Ascending aorta (tissue), 2 donors: ENCODE measurements at places on chromosomes 4 and X.

GRCh38 chr4:98612318-98613250, 45.8 kb downstream of the TSPAN5 start:
- no peak for DNase-seq

- no peak for DNase-seq
Observed at GRCh38 chr4:52676536-52676935, 17.4 kb upstream of the USP46 start.

DNA sequence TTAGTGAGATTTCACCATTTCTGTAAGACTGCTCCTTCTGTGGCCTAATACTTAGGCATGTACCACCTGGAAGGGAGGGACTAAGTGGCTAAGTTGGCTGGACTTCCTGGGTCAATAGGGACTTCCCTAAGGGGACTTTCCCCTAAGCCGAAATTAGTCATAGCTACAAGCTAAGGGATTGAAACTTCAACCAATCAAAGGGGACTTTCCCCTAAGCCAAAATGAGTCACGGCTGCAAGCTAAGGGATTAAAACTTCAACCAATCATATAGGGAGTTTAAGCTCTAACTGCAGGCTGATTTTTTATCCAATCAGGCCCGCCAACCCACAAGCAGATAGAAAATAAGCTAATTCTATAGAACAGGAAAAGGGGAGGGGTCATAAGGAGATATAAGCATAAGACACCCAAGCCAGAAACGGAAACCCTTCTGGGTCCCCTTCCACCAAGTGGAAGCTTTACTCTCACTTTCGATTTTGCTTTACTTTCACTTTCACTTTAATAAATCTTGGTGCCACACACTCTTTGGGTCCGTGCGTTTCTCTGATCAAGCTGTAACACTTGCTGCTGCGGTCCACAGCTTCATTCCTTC, 382.8 kb downstream of the KLHL4 start:
- no peak for DNase-seq

- DNase-seq, result no peak
Observed at GRCh38 chr4:108109997-108110416, 58.7 kb downstream of the LEF1 start.

DNA sequence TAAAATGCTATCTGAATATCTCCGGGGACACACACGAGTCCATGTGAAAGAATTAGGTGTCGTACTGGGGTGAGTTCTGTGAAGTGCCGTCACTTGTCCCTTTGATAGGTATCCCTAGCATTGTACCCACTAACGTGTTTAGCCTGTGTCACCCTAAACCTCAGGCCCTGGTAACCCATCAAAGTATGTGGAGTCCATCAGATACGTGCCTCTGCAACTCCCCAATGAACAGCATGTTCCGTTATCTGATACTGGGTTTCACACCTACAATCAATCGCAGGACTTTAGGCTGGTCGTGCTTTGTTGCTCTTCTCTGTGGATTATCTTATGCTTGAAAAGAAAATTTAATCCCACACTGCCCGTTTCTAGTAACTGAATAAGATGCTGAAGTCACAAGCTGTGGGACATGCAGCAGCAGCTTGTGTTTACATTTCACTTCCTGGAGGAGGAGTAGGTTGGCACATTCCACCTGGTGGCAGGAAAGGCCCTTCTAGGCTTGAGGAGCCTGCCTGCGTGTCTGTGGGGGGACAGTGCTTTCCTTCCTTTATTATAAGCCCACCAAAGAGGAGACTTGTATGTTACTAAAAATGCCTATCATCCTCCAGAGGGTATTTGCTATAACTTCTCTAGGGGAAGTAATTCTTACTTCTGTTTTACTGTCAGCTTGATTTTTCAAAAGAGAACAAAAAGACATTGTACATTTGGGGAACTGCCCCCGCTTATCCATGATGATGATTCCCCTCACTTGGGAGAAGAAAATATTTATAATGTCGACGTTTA, 127.2 kb downstream of the FNIP2 start:
- no peak for DNase-seq

DNA sequence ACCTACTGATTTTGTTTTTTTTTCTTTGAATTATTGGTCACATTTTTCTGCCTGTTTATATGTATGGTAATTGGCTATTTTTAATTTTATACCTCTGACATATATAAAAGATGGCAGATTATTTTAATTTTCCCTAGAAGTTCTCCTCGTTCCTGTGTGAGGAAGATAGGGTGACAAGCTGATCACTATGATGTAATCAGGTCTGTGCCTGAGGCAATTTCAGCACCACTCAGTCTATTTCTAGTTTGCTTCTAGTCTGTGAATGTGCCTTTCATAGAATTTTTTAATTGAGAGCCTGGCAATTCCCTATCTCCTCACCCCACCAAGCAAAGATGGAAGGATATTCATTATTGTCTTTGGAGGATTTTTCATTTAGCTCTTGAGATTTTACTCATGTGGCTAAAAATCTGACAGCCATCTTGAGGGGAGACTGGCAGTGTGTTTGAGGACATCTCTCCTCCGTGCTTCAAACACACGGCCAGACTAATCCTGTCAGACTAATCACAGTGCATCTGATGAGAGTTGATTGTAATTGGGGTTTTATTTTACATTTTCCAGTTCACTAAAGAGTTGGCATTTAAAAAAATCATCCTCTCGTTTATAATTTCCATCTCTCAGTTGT, 500.3 kb downstream of the TRIML1 start:
- no peak for DNase-seq

DNA sequence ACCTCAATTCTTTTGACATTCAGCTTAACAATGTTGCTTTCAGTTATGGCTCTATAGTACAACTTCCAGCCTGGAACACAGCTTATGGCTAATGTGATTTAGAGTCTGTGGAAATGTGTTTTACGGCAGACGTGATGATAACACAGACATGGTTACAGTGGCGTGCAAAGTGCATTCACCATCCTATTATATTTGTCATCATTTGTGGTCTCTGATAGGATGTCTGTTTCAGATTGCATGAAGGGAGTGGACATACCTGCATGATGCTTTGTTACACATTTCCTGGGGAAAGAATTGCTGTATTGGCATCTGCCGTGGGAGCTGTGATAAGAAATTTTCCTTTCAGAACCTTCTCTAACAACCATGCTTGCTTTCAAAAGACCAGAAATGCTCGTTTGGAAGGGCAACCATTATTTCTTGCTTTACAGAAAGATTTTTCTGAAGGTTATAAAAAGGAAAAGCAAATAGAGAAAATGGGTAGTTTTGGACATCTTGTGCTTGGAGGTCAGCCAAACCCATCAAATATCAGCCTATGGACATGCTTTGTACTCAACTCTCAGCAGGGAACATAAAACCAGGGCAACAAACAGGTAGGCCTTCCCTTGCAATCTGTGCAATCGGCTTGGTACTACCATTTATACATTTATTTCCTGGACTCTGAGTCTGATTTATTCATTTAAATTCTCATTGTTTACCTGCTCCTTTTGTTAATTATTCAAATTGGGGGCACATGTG, 273.9 kb downstream of the TLL1 start:
- DNase-seq, result no peak

GRCh38 chr4:71453531-71453930, 114.7 kb downstream of the SLC4A4 start:
- no peak for DNase-seq

DNA sequence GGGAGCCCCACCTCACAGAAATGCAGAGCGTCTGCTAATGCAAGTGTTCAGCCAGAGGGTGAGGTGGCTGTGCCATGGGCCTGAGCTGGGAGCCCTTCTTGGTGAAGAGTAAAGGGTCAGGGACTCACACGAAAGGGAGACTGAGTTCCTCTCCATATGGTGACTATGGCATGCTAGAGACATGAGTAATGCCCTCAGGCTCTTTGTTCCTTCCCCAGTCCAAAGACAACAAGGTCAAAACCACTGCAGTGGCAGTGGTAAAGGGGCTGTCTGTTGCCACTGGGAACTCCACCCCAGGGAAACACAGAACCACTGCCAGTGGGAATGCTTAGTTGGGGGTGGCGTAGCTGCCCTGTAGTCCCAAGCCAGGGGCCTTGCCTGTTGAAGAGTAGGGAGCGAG, 22.4 kb downstream of the RAB40AL start:
- no peak for DNase-seq

- no peak for DNase-seq
Observed at GRCh38 chr4:31620476-31620875, 900.3 kb downstream of the PCDH7 start.

DNA sequence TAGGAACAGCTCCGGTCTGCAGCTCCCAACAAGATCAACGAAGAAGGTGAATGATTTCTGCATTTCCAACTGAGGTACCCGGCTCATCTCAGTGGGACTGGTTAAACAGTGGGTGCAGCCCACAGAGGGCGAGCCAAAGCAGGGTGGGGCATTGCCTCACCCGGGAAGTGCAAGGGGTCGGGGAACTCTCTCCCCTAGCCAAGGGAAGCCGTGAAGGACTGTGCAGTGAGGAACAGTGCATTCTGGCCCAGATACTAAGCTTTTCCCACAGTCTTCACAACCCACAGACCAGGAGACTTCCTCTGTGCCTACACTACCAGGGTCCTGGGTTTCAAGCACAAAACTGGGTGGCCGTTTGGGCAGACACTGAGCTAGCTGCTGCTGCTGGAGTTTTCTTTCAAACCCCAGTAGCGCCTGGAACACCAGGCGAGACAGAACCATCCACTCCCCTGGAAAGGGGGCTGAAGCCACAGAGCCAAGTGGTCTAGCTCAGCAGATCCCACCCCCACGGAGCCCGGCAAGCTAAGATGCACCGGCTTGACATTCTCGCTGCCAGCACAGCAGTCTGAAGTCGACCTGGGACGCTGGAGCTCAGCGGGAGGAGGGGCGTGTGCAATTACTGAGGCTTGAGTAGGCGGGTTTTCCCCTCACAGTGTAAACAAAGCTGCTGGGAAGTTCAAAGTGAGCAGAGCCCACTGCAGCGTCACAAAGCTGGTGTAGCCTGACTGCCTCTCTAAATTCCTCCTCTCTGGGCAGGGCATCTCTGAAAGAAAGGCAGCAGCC, 84.6 kb downstream of the THOC2 start:
- DNase-seq, result no peak

GRCh38 chr4:61860376-61860775, 660.2 kb downstream of the ADGRL3 start:
- DNase-seq, result no peak
